ENCODE measurements at places on chromosomes 3 and 15.

DNA sequence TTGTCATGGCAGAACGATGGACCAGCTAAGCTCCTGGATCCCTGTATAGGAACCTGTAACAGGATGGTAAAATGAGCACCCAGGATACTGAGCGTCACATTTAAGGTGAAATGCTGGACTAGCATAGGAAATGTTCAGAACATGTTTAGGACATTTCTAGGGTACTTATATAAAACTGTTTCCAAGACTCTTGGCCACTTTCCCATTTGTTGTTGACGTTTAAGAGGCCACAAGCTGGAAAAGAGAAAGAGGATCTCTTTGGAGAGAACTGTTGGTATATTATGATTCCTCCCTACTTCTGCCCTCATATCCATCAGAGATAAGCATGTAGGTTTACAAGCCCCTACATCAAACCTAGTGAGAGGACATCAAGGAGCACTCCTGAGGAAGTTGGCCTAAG is 57.5 kb downstream of the SCN11A start:
- no peak for DNase-seq

DNA sequence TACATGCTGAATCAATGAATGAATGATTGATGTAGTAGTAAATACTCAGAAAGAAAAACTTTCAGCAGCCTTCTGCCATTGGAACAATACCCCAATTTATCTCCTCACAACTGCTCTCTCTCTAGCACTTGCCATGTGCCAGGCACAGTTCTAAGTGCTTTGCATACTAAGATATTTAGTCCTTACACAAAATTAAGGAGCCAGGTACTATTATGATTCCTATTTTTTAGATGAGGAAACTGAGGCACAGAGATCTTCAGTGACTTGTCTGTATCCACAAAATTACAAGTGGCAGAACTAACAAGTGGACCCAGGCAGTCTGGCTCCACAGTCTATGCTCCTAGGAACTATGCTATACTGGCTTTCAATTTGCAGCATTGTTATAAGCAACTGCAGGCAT is 279.2 kb downstream of the LSAMP start:
- DNase-seq = no peak

GRCh38 chr15:39587096-39587721 is 6.3 kb downstream of the THBS1 start:
- DNase-seq = no peak

DNA sequence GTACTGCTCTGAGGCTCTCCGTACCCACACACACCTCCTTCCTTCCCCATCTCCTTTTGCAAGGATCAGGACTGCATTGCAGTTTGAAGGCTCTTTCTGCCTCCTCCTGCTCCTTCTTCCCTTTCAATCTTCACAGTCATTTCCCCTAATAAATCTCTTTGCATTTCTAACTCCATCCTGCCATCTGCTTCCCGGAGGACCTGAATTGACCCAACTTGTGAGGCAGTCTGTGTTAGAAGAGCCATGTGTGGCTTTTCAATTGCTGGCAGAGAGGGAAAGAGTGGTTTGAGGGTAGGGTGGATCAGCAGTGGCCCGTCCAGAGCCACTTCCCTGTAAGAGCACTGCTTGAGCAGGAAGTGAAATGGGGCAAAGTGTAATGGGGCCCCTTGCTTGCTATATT is 35.8 kb downstream of the ANAPC13 start:
- no peak for DNase-seq

DNA sequence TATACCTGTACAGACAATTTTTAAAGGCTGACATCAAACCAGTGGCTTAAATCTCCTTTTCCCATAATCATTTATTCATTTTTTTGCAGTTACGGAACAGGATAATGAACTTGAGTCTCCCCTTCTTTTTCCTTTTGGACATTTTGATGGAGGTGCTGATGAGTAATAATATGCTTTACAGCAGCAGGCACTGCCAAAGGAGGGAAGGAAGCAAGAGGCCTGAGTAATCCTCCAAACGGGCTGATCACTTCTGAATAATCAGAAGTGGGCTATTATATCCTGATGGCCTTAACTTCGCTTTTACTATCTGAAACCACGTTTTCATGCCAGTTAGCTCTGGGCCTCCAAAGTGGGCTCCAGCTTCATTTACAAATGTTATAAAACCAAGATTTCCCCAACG is 527.2 kb downstream of the FOXP1 start:
- no peak for DNase-seq

GRCh38 chr3:79906106-79906505 is 138.3 kb upstream of the ROBO1 start:
- no peak for DNase-seq

DNA sequence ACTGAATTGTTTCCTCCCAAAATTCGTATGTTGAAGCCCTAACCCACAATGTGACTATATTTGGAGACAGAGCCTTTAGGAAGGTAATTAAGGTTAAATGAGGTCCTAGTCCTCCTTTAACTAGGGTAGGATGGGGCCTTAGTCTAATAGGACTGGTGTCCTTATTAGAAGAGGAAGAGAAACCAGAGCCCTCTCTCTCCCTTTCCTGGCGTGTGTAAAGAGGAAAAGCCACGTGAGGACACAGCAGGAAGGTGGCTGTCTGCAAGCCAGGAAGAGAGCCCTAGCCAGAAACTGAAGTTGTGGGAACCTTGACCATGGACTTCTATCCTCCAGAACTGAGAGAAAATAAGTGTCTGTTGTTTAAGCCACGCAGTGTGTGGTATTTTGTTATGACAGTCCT is 94.3 kb downstream of the OXNAD1 start:
- DNase-seq = no peak

- DNase-seq = no peak
These were observed 234.9 kb upstream of the SATB1 start for GRCh38 chr3:18660059-18660458.

DNA sequence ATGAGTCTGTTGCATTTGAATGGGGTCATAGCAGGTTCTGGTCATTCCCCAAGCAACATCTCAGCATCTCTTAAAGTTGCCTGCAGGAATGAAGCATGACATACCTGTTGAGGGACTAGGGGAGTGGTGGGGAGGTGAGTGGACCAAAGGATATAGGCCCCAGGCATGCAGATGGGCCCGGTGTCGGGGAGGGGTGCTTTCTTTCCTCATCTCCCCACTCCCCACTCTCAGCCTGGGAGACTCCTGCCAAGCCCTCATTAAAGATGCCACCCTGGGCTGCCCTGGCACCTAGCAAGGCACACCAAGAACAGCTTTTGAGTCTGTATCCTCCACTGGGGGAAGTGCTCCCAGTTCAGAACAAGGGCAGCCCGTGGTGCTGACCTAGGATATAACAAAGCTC is 54.2 kb downstream of the GRIP2 start:
- no peak for DNase-seq

GRCh38 chr3:51502562-51502910 is 2.7 kb upstream of the DCAF1 start:
- no peak for DNase-seq

DNA sequence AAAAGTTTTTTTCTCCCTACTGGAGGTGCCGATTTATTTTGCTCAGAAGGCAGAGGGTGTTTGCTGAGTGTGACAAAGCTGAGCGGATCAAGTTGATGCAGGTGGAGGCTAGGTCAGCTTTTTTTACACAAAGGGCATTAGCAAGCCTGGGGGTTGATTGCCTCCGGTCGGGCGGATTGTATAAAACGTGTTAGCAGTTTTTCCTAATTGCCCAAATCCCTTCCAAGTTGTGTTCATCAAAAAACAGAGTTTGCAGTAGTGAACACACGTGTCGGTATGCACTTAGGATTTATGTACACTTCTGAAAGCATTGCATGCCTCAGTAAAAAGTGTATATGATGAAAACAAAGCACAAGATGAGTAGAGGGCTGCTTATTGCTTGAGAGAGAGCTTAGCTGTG is 2.6 kb downstream of the GPR160 start:
- DNase-seq = no peak

- no peak for DNase-seq
These were observed 121.1 kb upstream of the ACP3 start for GRCh38 chr3:132196113-132196512.

DNA sequence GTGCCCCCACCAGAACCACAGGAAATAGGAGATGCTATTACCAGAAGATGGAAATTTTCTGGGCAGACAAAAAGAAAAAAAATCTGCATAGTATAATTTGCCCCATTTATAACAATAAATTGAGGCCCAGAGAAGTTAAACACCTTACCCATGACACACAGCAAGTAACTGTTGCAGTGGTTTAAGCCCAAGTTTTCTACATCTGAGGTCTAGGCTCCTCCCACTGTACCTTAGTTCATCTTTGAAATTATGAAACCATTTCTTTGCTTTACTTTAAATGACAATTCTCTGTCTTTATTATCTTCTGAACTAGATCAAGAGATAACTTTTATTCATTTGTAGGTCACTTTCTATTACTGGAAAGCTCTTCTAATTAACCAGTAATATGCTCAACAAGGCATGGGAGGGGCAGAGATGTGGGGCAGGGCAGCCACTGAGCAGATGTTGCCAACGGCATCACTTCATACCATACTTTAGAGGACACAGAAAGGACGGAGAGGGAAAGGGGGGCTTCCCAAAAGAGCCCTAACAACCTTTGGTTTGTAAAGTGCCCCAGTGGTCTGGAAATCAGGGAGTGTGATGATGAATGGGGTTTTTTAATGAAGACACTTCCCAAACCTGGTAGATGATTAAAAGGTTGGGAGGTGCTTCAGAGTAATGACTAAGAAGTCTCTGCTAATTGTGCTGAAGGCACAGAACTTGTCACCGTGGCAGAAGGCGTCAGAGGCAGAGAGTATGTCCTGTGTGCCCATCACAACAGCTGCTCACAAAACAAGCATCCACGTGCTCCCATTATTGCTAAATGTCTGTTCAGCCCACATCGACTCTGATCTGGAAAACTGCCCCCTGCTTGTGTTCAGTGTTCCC is 342.5 kb downstream of the SHQ1 start:
- DNase-seq = no peak

DNA sequence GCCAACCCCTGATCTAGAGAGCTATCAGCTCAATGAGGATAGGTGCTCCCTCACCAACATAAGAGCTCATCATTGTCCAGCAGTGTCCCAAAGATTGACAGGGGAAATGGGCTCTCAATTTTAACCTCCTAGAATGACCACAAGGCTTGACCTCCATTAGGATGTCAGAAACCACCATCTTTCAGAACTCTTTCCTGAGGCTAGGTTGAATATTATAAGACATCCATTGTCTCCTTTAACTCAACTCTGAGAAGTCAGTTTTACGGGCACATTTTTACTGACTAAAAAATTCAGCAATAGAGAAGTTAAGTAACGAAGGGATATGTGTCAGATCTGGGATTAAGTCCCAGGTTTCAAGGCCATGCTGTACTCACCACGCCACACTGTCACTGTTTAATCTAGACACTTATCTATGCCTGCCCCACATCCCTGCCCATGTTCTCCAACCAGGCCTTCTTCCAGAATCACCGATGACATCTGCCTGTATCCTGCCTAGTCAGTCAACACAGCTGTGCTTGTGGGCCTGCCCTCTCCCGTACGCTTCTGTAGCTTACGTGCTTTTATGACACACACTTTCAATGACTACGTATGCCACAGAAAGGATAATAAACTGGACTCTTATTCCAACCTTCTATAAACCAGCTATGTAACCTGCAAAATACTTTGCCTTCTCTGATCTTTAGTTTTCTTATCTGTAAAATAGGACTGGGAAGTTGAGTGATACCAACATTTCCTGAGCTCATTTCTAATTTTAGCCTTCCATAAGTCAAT is 17.1 kb upstream of the MUC13 start:
- DNase-seq = no peak

GRCh38 chr3:3587647-3587972 is 211.6 kb upstream of the LRRN1 start:
- DNase-seq = no peak

- DNase-seq = no peak
These were observed 96.0 kb upstream of the MYZAP start for GRCh38 chr15:57495554-57496165.

DNA sequence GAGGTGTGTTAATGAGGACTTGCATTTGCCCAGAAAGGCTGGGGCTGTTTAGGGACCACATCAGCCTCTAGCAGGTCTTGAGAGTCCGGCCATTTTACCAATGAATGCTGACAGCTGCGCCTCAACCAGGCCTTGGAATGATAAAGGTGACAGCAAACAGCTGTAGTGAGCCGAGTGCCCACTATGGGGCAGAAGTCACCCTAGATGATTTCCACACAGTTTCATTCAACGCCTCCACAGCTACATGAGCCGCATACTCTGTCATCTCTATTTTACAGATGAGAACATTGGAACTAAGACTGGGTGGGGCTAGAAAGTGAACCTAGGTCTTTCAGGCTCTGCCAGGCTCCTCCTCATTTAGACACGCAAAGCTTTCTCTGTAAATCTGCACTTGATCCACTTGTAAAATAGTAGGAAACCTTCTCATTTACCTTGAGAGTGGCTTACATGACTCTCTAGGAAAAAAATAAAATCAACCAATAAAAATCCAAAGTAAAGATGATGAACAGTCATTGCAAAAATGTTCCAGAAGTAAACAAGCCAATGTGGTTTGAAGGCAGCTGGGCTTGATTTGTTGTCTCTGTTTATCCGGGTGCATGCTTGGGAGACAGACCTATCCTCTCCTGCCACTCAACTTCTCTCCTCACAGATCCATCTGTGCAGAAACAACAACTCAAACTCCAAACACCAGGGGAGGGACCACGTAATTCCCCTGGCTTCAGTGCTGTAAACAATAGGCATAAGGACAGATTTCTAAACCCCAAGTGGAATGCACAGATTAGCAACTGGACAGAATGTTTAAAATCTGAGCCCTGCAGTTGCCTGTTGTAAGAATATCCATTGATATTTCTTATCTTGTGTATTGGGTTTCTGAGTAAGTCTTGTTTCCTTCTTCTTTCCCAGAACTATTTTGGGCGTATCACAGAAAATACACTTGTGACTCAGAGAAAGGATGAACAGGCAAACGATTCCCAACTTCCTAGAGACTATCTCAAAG is 31.5 kb upstream of the LDHAL6B start:
- DNase-seq = peak; percentile 31

DNA sequence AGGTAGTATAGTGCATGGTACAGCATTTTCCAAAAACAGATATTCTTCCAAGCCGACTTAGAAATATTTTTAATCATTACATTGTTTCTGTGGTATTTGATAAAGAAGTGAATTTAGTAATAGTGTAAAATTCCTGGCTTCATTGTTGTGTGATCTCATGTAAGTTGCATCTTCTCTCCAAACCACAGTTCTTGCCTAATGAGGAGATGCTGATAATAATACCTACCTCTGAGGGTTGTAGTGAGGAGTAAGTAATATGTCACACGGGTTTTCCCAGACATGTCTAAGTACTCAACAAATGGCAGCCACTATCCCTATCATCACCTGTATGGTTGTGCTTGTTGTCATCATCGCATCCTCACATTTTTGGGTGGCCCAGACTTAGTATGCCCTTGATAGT is 167.3 kb downstream of the SLCO3A1 start:
- no peak for DNase-seq

GRCh38 chr3:100083209-100083608 is 31.1 kb downstream of the FILIP1L start:
- peak; percentile 33 for DNase-seq

GRCh38 chr15:69876064-69876940 is 221.4 kb downstream of the TLE3 start:
- no peak for DNase-seq

Data from erythroblast (primary cell).